ENCODE measurements at places on chromosomes 1 and 21.

- DNase-seq = no peak
Measured at GRCh38 chr1:232372841-232373440, 257.0 kb downstream of the SIPA1L2 start.

DNA sequence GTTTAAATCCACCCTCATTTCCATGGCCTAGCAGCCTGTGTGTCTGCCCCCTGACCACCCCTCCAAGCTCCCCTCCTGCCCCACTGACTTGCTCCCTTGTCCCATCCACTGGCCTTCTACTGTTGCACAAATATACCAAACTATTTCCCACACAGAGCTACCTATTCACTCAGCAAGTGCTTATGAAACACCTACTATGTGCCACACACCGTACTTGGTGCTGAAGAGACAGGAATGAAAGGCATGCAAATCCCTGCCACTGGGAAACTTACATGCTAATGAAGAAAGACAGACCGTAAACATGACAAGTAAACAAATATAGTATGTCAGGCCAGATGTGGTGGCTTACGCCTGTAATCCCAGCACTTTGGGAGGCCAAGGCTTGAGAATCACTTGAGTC is 49.9 kb upstream of the CAPZB start:
- no peak for DNase-seq

- DNase-seq = no peak
Measured at GRCh38 chr1:207009182-207009850, 23.2 kb downstream of the C1orf116 start.

DNA sequence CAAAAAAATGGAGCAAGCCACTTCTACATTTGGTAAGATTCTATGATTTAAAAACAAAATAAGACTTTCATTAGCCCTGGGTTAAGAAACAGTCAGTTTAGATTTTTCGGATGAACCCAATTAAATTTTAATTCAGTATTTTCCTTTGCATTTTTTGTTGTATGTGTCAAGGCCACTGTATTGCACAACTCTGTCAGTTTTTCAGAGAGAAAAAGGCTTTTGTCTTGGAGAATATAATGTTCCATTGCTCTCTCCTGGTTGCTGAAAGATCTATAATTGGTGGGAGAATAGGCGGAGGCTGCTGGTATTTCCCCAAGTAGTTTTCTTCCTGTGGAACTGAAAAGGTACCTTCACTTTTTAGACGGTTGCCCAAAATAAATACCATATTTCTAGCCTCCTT is 84.6 kb downstream of the NEGR1 start:
- DNase-seq = no peak

GRCh38 chr1:109170035-109170764 is 43.5 kb upstream of the SARS1 start:
- DNase-seq = no peak

- no peak for DNase-seq
Measured at GRCh38 chr1:54253480-54253879, 53.5 kb downstream of the MRPL37 start.

GRCh38 chr1:94543893-94544635 is 2.5 kb upstream of the F3 start:
- DNase-seq = no peak

DNA sequence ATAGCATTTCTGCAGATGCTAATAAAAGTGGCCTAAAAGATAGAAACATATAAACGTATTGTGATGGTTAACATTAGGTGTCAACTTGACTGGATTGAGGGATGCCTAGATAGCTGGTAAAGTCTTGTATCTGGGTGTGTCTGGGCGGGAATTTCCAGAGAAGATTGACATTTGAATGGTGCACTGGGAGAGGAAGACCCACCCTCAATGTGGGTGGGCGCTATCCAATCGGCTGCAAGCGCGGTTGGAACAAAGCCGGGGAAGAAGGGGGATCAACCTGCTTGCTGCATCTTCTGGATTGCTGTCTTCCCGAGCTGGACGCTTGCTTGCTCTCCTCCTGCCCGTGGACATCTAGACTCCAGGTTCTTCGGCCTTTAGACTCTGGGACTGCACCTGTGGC is 114.0 kb upstream of the ZNF644 start:
- no peak for DNase-seq
